ENCODE measurements at places on chromosomes 5 and 9. TPM values are rescaled to one million over a fixed set of nuclear protein-coding genes. Genes with fewer than 3 reads are reported as not detected.

DNA sequence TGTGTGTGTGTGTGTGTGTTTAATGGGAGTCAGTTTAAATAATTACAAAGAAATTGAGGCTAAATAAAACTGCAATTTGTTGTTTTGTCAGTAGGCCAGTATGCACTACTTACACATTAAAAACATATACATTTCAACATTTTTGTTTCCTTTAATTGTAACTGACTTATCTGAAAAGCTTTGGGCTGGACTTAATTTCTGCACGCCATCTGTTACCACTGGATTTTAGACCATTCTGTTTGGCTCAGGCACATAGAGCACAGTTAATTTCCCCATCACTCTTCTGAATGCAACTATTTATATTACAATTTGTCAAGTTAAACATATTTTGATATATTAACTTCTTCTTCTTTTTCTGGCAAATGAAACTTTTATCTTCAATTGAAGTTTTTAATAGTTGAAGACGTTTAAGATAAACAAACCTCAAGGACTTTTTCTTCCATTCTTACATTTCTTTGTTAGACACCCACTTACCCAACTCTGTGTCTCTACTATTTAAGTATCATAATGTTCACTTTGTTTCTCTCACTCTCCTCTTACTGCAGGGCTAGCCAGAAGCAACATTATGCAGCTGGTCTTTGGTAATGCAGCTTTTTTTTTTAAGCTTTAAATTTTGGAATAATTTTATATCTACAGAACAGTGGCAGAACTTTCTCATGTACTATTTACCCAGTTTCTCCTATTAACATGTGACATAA, 253.4 kb upstream of the ANKH start:
- H3K27ac ChIP-seq: no peak overlapping the region
- H3K4me3 ChIP-seq: no peak overlapping the region
- no peaks in the 10 kb centered on the region for H3K4me1 ChIP-seq
- H3K36me3 ChIP-seq: no peaks in the 10 kb centered on the region

Gene STOM
- total RNA-seq: 50.3 TPM

Gene PCDHGC5
- not detected for total RNA-seq

- peaks cover 2% of the 10 kb centered on the region for H3K27me3 ChIP-seq
- DNase-seq: no peak
- H3K4me1 ChIP-seq: no peaks in the 10 kb centered on the region
- no peaks in the 10 kb centered on the region for H3K36me3 ChIP-seq
Observed at GRCh38 chr5:6041977-6042550, 336.3 kb downstream of the MED10 start.

DNA sequence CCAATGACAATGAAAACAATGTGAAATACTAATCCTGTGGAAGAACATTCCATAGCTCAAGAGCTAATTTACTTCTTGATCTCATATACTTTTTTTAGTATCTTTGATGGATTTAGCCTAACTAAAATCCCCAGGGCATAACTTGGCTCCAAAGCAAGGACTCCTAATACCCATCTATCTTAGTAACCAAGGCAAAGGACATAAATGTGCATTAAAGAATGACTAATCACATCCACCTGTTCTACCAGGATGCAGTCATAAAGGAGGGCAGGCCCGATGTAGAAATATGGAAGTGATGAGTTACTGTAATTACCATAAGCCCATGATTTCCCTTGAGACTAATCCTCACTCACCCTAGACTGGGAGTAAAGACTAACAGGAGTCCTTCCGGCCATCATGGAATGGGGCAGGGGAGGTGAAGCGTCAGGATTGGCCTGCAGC, 56.9 kb downstream of the KIF24 start:
- no peak overlapping the region for H3K4me3 ChIP-seq
- peaks cover 4% of the 10 kb centered on the region for H3K36me3 ChIP-seq
- H3K4me1 ChIP-seq: peaks cover 2% of the 10 kb centered on the region
- no peak for DNase-seq
- H3K27me3 ChIP-seq: no peaks in the 10 kb centered on the region

DNA sequence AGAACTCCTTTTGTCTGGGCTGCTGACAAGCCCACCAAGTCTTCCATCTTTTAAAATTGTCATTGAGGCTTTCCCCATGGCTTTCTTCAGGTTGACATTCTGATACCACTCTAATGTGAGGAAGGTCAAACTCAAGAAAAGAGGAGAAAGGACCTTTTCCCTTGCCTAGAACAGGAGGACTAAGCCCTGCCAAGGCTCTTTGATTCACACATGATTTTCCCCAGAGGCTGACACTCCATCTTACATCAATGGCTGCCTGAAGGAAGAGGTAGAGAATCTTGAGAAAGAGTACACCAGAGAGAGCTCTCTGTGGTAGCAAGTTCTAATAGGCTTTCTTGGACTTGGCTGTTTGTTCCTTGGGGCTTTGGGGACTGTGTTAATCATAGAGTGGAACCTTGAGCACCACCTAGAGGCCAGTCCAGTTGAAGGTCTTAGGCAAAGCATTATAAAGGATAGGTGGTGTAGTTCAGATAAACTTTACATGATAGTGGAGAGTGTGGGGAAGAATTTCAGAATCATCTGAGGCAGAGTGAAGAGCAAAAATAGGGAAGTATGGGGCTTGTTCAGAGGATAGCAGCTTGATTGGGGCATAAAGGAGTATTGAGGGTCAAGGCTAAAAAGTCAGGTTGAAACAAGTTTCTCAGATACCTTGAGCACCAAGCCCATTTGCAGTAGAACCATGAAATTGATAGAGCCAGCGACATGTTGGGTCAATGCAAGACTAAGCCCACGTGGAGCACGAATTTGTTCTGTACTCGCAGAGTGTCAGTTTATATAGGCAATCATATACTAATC, 36.7 kb downstream of the NDFIP1 start:
- H3K4me1 ChIP-seq: no peaks in the 10 kb centered on the region
- no peak overlapping the region for H3K27ac ChIP-seq
- peak; percentile 89 for DNase-seq
- no peak overlapping the region for H3K4me3 ChIP-seq

Gene SLC36A3
- not detected for total RNA-seq

GRCh38 chr5:67214707-67215447, 18.3 kb upstream of the CD180 start:
- peak overlapping the region; percentile 8 for H3K4me3 ChIP-seq
- peaks cover 4% of the 10 kb centered on the region for H3K36me3 ChIP-seq
- peak overlapping the region; percentile 99 for H3K27ac ChIP-seq
- no peaks in the 10 kb centered on the region for H3K27me3 ChIP-seq
- H3K4me1 ChIP-seq: peaks cover 56% of the 10 kb centered on the region

GRCh38 chr9:113368348-113368981, 8.3 kb downstream of the HDHD3 start:
- no peak for DNase-seq
- H3K27ac ChIP-seq: no peak overlapping the region
- H3K4me3 ChIP-seq: no peak overlapping the region
- no peaks in the 10 kb centered on the region for H3K4me1 ChIP-seq
- H3K36me3 ChIP-seq: peaks cover 10% of the 10 kb centered on the region

Gene TEK
- not detected for total RNA-seq
